Fibroblast of the conjunctiva (primary cell): ENCODE measurements at places on chromosomes 5 and 9.

DNA sequence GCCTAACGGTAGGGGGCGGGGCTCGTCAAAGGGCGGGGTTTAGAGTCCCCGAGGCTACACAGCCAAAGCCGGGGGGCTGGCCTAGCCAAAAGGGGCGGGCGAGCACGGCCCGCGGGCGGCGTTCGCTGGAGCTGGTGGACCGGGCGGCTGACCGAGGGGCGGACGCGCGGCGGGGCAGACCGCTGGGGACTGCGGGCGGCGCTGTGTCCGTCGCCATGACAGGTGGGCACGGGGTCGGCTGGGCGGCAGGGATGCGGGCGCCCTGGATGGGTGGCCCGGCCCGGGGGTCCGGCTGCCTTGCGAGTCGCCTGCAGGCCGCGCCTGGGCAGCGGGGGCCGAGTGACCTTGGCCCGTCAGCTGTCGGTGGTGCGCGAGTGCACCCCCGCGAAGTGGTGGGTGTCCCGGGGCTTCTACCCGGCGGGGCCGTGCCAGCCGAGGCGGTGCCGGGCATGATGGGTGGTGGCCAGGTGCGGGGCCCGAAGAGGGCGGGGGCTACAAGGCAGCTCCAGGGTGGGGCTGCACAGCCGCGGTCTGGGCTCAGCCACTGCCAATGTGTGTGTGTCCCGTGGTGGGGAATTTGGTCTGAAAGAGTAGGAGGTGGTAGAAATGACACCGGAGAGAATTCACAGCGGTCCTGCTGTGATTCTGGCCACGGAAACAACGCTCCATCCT, at the start of gene CARD19:
CARD19 (plus strand) TSS at position 87 of the 672 bp plus-strand sequence; CDS start at position 216, 129 bp downstream.
- no peak for DNase-seq

GRCh38 chr5:172605466-172605865, 35.6 kb upstream of the NEURL1B start:
- DNase-seq: no peak

- DNase-seq: no peak
Observed at GRCh38 chr9:120855827-120856670, 13.3 kb upstream of the PSMD5 start.

DNA sequence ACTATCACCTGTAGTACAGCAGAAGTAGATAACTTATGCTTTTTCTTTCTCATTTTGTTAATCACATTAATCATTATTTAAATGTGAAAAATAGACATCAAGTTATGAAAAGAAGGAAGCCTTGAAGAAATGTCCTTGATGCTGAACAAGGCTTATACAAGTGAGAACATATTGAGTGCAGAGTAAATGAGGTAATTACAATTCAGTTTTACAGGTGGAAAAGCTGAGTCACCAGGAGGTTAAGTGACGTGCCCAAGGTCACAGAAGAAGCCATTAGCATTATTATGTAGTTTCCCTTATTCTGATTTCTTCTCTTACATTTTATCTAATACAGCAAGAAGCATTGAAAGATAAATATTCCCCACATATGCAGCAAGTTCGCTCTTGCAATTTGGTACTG, 998.5 kb upstream of the CDH6 start:
- no peak for DNase-seq

DNA sequence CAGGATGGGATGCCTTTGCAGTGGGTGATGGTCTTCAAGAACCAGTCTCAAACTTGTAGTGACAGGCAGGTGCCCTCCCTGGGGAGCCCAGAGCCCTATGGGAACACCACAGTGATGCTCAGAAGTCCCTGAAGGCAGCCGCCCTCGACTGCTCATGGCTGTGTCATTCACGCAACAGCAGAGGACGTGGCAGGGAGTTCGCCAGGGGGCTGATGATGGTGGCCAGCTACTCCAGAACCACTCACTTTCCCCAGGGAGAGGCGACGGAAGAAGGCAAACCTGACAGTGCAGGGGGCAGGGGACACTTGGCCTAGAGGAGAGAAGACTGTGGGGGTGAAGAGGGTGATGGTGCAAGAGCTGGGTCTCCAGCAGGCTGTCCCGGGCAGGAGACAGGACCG, 4.0 kb downstream of the IL13 start:
- DNase-seq: no peak

GRCh38 chr9:70506159-70506558, 91.7 kb upstream of the KLF9 start:
- DNase-seq: no peak

DNA sequence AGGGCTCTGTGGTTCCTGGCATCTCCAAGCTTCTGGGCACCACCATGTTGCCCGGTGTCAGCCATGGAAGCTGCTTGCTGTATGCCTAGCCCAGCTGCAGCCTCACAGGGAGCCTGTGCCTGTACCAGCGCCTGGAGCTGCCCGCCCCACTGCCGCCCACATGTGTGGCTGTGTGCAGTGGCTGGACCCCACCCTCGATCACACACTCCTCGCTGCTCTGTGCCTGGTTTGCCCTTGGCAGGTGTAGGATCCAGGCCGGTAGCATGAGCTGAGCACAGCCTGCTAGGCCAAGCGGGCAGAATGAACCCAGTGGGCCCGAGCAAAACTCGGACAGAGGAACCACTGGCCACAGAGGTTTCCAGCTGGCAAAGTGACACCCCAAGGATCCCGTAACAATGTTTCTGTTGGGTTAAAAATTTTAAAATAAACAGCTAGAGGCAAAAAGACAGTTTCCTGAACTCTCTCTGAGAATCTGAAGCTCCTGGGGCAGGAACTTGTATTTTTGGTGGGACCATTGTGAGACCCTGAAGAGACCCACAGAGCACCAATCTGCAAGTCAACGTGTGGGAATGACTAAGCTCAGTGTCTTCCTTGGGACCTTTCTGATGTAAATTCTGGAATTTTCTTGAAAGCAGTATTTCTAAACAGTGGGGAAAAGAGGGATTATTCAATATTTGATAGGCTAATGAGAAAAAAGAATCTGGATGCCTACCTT, 73.1 kb upstream of the CCDC112 start:
- DNase-seq: no peak

GRCh38 chr5:103111468-103111867, 8.5 kb downstream of the GIN1 start:
- no peak for DNase-seq

DNA sequence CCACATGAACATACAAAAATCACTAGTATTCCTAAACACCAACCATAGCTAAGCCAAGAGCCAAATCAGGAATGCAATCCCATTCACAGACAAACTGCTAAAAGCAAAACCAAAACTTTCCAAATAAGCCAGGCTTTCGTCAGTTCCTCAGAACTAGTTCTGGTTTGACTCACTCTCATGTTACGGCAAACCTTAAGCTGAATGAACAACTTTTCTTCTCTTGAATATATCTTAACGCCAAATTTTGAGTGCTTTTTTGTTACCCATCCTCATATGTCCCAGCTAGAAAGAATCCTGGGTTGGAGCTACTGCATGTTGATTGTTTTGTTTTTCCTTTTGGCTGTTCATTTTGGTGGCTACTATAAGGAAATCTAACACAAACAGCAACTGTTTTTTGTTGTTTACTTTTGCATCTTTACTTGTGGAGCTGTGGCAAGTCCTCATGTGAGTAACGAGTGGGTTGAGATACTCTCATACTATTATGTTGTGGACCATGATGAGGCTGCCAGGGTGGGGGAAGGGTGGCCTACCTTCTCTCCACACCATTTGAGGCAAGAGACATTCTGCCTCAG, at the start of gene PDCD1LG2:
PDCD1LG2 (plus strand) TSS at position 172 of the 572 bp plus-strand sequence. CDS start 12,016 bp downstream, outside the sequence.
- DNase-seq: no peak

DNA sequence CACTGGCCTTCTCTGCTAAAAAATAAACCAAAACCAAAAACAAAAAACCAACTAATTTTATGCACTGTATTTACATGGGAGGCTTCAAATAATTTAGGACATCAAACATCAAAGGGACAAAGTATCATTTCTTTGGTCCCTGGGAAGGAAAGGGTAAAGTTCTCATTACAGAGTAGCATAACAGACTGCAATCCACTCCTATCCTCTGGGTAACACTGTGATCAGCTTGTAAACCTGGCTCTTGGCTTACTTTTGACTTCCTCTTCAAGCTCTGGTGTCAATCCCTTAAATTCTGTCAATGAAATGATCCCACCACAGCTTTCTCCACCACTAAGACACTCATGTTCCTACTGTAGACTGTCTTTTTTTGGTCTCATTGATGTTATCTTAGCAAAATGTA, 69.8 kb upstream of the VCAN start:
- DNase-seq: no peak

GRCh38 chr5:161403996-161404395, 142.5 kb downstream of the GABRB2 start:
- DNase-seq: no peak

DNA sequence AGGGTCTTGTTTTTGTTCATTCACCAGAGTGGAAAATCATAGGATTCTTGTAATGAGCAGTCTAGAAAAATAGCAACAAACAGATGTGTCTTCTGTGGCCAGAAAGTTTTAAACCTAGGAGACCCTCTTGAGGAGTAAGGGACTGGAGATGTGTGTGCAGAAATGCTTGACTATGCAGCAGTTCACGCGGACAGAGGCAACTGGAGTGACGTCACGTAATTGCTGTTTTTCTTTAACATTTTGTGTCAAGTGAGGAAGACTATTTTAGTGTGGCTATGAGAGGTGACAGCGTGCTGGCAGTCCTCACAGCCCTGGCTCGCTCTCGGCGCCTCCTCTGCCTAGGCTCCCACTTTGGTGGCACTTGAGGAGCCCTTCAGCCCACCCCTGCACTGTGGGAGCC, 163.1 kb upstream of the PTCH1 start:
- DNase-seq: no peak

DNA sequence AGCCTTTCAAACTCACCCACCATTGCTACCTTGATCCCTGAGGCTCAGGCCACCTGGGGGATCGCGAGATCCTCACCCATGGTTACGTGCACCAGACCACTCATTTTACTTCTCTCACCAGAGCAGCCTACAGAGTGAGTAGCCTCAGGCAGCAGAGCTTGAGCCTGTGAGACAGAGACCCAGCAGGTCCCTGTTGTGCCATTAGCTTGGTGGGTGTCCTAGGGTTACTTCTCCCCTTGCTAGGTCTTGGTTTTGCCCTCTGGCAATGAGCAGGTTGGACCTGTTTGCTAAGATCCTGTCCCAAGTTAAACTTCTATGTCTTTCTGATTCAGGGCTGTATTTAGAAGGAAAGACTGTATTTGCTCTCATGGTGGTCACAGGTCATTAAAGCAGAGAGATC, 21.8 kb downstream of the WHRN start:
- DNase-seq: no peak

DNA sequence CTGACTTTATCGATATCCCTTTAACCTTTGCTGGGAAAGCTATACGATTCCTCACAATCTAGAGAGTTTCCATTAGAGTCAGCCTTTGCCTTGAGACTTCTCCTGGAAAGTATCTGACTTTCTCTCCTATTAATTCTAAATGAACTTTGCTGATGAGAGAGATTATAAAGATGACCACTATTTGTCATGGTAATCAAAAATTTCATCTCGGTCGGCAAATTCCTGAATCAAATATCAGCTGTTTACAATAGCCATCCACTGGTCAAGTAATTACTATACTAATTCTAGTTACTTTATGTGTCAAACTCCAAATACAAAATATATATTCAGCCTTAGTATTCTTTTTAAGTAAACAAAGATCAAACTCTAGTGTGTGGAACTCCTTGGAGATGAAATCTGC, 164.4 kb upstream of the ITGA1 start:
- no peak for DNase-seq

- peak; percentile 10 for DNase-seq
Observed at GRCh38 chr5:137453483-137454080, 45.5 kb downstream of the SPOCK1 start.

- DNase-seq: peak; percentile 71
Observed at GRCh38 chr9:18379073-18379811, 94.7 kb upstream of the ADAMTSL1 start.

- DNase-seq: no peak
Observed at GRCh38 chr5:125422342-125422741, 675.9 kb upstream of the ZNF608 start.

GRCh38 chr5:43065387-43065947, 25.3 kb upstream of the ANXA2R start:
- DNase-seq: no peak

DNA sequence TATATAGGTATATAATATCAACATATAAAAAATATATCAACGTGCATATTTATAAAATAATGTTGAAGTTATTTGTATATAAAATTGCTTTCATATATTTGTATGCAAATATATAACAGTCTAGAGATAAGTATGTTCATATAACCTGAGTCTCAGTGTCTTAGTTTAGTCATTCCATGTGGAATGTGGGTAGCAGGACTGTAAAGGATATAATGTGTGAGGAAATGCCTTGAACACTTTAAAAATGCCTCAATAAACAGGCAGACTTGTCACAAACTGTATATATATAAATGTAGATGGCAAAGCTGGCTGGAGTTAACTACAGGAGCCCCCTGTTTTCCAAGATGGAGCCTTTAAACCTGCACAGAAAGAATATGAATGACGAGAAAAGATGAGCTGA, 48.4 kb downstream of the CCDC125 start:
- no peak for DNase-seq

GRCh38 chr9:136048560-136049411, 46.3 kb downstream of the NACC2 start:
- DNase-seq: no peak

DNA sequence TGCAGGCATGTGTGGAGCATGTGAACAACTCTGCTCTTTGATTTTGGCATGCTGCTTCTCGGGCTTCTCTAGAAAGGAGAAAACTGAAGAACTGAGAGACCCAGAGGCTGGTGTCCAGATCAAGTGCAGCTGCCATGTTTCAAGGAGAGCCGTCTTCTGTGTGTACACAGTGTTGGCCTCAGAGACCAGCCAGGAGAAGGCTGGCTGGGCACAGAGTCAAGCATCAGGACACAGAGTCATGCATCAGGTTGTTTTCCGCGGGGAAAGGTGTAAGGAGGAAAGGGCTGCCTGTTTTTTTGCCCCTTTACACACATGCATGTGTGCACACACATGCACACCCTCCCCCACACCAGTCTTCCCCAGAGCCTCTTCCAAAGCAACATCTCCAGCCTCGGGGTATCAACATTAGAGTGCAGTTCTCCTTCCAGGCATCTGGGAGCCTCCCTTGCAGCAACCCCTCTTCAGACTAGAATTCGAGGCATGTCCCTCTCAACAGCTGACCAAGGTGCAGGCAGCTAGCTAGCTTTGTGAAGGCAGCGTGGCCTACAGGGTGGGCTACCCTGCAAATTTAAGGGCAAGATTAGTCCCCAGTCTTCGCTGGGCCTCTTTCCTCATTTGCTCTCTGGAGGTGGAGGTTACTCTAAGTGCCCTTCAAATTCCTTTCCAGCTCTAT, 180.9 kb downstream of the AOPEP start:
- no peak for DNase-seq

- no peak for DNase-seq
Observed at GRCh38 chr9:95280745-95281144, 36.8 kb downstream of the FANCC start.
